ENCODE measurements at places on chromosomes 1 and 21. TPM values are rescaled to one million over a fixed set of nuclear protein-coding genes. Genes with fewer than 3 reads are reported as not detected.

Gene FLAD1
- total RNA-seq = 23.8 TPM

Gene GPR52
- 13.8 TPM for total RNA-seq

Gene LHX8
- 0.31 TPM for total RNA-seq

Gene HTR6
- 0.31 TPM for total RNA-seq

Gene TTLL7
- total RNA-seq = 287 TPM

Gene CLCN6
- total RNA-seq = 29.7 TPM

Gene MSH4
- 1.9 TPM for total RNA-seq

Gene PDE9A
- 40.4 TPM for total RNA-seq

Gene GUCA2B
- total RNA-seq = not detected

Gene OLFML3
- total RNA-seq = 8.1 TPM

Gene FCN3
- total RNA-seq = not detected

Gene CFAP74
- total RNA-seq = 0.63 TPM

Gene NR1I3
- not detected for total RNA-seq

Gene VWA5B1
- 0.63 TPM for total RNA-seq

Gene ADCY10
- 0.63 TPM for total RNA-seq
